ENCODE measurements at places on chromosomes 11 and 22.

GRCh38 chr11:121930004-121930965 lies 185.7 kb downstream of the BLID start:
- no peak for DNase-seq

GRCh38 chr11:119789766-119790407 lies 60.9 kb upstream of the NECTIN1 start:
- DNase-seq = no peak

- DNase-seq = no peak
These were observed 95.1 kb downstream of the PIWIL4 start for GRCh38 chr11:94662065-94662779.

GRCh38 chr11:3954448-3955298 lies 99.2 kb downstream of the STIM1 start:
- no peak for DNase-seq

DNA sequence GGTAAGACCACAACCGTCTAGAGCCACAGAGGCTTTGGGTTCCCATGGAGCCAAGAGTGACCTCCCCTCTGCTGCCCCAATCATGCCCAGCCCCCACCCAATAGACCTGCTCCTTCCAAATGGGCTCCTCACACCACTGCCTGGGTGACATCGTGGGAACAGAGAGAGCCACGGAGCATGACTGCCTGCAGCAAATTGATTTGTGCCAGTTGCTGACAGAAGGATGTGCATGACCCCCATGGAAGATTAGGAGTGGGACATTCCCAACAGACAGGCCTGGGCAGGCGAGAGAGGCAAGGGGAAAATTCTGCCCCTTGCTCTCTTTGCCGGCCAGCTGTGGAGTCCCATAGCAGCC lies 88.5 kb downstream of the TENM4 start:
- no peak for DNase-seq

DNA sequence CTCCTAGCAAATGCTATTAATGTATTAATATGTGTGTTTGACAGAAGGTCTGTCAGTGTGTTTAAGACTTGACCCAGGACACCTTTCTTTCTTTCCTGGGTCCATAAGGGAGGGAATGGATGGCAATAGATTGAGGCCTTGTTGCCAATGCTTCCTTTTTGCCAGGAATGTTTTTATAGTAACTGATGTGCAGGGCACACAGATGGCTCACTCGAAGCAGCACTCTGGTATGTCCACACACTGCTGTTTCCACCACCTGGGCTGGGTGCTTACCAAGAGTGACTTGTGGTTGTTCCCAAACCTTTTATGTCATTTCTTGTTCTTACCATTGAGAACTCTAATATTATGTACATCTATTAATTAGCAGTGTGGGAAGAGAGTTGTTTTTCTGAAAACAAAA lies 396.9 kb upstream of the SYN3 start:
- no peak for DNase-seq

- DNase-seq = no peak
These were observed 391.5 kb upstream of the CHORDC1 start for GRCh38 chr11:90614318-90614717.

- DNase-seq = no peak
These were observed 8.3 kb downstream of the NDUFV1 start for GRCh38 chr11:67614730-67615714.

DNA sequence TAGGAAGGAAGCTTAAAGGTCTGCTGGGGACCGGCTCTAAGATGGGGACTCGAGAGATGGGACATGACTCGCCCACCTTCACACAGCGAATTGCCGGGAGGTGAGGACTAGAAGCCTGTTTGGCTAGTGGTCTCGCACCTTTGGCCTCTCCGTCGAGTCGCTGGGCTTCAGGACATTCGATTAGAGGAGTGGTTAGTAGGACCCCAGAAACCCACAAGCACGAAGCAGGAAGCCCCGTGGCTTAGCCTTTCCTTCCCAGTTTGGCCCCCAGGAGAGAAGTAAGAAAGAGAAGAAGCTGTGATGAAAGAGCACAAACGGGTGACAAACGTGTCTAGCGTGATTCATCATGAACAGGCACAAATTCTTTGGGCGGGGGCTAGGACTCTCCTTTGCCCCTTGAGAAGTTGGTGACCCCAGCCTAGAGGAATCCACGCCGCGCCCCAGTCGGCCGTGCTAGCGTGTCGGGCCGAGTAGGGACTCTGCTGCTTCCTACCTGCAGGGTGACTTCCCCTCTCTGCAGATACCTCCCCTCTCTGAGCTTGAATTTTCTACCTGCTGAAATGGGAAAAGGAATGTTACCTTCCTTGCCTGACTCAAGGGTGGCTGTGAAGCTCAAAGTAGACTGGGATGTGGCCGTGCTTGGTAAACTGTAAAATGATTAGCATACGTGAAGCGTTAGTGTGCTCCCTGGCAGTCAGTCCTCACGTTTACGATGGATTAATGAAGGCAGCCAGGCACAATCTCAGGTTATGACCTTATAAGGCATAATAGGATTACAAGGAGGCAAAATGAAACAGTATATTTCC lies 1.1 kb upstream of the ADM start:
- DNase-seq = no peak

- no peak for DNase-seq
These were observed 25.6 kb upstream of the PKNOX2 start for GRCh38 chr11:125138966-125139365.

DNA sequence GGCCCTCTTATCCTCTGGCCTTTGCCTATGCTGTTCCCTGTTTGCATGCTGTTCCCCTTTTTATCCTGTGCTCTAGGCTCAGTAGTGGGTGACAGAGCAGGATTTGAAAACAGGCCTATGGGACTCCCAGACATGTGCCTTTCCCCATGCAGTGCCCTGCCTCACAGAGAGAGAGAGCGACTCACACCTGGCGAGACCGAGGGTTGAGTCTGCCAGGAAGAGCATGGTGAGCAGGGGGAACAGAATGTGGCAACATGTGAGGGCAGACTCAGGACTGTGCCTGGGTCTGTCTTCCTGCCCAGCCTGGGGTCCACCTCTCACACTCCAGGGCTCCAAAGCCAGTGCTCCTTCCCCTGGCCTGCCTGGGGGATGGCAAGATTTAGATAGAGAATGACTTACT lies 75.0 kb downstream of the NFAM1 start:
- DNase-seq = no peak

GRCh38 chr11:67558084-67558772 lies 25.4 kb upstream of the GSTP1 start:
- no peak for DNase-seq
